Brain (organoid and tissue), 16 donors: ENCODE measurements at places on chromosomes 13 and 19.
A peak's percentile ranks its signal among the peaks of the same experiment; 100 is the strongest.

DNA sequence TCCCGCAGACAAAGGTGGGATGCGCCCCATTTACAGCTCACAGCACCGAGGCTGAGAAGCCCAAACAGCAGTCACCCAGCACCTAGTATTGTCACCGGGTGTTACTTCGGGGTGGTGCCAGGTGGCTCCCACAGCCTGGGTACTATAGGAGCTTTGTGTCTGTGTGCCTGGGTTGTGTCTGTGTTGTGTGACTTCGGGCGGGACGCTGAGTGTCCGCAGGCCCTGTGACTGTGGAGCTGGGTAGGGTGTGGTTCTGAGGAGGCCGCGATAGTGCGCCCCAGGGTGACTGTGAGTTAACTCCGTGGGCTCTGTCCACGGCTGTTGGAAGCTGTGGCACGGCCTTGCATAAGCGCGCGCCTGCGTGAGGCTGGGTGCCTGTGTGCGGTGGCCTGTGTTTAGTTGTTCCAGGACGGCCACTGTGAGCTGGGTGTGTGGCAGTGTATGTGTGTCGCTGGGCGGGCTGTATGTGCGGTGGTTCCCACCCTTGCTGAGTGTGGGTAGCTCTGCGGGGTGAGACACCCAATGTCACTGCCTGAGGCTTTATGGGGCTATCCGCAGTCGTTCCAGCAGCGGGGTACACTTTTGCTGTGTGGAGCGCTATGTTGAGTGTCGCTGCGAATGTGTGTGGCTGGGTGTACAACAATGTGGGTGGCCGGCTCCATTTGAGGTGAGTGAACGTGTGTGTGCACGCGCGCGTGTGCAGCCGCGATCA is 559 bp upstream of the SSBP4 start:
- DNase-seq: no peak

GRCh38 chr19:47756953-47757608 is 11.7 kb downstream of the NOP53 start:
- no peak for DNase-seq

- DNase-seq: no peak
Measured at GRCh38 chr19:29645491-29645867, 19.8 kb upstream of the PLEKHF1 start.

DNA sequence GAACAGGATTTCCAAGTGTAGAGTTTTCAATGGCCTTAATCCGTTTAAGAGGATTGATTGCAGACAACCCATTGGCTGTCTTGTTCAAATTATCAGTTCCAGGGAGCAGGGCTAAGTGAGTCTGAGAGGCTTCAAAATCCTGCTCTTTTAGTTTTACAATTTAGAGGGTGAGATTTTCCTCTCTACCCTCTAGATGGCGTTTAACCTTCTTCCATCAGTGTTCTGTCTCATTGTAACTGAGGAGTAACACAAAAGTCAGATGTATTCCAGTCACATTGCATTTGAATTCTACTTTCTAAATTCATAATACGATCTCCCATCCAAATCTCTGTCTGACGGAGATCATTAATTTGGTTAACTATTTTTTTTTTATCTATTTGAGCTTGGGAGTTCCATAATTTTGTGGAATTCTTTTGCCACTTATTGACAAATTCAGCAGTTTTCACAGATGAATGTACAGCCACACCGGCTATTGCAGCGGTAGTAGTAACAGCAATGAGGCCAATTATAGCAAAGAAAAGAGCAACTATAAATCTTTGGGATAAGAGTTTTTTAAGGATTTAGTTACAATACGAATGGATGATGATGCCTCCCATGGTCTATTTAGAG is 7.8 kb upstream of the C19orf84 start:
- DNase-seq: peak; percentile 55

- peak; percentile 68 for DNase-seq
Measured at GRCh38 chr13:40389081-40389641, 277.3 kb downstream of the FOXO1 start.

GRCh38 chr13:41019011-41019487 is at the start of gene ELF1:
Gene ELF1, minus strand, starts transcription at chr13:41019316. Its CDS starts 37,262 bp downstream, at chr13:40982054.
- DNase-seq: no peak

DNA sequence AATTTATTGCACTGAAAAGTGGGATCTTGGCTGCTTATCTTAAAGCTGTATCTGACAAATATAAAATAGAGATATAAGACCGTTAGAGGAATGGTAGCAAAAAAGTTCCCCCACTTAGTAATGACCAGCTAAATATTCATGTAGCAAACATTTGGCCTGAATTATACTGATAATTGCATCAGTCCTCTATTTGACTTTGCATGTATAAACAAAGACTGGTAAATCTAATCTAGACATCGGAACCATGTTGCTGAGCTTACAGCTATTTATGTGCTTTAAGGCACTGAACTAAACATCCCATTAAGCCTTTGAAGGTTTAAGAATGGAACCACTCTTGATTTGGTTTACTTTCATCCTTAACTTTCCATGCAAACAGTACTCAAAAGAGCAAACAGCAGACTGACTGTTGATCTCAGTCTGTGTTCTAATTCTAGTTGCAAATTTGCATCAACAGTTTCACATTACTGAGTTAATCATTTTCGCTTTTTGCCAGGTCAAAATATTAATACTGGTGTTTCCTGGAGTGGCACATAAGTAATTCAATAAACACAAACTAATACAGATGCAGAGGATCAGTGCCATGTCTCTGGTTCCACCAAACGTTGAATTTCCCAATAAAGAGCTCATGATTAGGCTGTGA is 203.5 kb upstream of the HTR2A start:
- DNase-seq: no peak

DNA sequence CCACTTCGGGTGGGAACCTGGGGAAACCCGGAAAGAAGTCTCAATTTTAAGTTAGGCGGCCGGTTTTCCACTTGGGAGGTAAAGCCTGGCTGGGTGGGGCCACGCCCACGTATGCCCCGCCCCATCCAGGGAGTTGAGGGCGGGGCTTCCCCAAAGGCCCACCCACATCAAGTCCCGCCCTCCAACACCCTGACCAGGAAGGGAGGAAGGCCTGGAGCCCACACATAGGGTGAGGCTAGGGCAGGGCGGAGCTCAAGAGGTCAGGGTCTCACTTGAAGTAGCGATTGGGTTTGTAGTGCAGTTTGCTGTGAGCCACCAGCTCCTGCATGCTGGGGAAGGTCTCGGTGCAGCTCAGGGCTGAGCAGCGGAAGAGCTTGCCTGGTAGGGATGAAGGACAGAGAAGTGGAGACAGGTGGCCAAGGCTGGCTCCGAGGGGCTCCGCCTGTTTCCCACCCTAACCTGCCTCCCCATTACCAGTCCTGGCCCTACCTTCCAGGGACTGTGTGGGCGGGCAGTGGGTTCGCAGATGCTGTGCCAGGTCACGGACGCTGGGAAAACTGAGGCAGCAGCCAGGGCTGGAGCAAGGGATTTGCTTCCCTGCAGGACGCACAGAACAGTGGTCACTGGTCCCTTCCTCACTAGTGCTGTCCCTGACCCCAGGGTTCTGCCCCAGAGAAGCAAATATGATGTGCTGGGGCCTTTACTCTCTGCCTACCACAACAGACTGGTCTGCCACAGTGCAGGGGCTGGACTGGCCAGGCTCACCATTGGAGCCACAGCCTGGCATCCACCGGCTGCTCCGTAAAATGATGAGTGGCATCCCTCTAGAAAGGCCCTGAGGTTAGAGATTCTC is 1.6 kb downstream of the ZNF414 start:
- no peak for DNase-seq

GRCh38 chr19:16607819-16608218 is 20.2 kb downstream of the MED26 start:
- DNase-seq: no peak
